ENCODE measurements at places on chromosomes 1 and 21.

GRCh38 chr1:92958203-92958970, 2.9 kb downstream of the DIPK1A start:
- no peak for DNase-seq

- DNase-seq = no peak
These were observed 175.4 kb downstream of the LRRC7 start for GRCh38 chr1:69743146-69743545.

DNA sequence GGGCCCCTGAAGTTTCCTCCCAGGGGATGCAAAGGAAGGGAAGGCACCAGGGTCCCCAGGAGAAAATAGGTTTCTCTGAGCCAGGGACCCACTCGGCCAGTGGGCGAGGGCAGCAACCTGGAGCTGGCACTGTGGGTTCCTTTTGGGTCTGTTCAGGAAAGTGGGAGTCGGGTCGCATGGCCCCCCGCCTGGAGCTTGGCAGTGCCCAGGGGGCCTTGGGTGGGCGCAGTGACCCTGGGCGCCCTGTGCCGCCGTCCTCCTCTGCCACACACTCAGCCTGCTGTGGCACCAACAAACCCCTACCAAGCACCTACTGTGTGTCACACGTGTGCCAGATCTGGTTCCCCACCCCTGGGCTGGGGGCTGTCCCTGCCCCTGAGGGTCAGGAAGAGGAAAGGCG, 89.5 kb upstream of the ARHGEF16 start:
- no peak for DNase-seq

GRCh38 chr1:33267468-33268205, 11.3 kb downstream of the ZNF362 start:
- DNase-seq = no peak

DNA sequence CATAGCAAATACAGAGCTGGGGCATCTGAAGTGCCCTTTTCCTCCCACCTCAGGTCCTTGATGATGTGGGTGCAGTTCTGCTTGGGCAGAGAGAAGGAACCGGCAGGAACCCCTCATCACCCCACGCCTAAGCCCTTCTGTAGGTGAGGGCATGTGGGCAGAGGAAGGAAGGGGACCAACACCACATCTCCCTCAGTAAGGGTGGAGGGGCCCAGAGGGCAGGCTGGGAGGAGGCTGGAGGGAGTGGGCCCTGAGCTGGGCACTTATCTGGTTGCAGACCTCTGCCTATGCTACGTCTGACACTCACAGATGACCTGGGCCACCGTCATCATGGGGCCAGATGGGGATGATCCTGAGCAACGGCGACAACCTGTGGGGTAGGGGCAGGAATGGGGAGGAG, 11.0 kb downstream of the ZNF687 start:
- no peak for DNase-seq

DNA sequence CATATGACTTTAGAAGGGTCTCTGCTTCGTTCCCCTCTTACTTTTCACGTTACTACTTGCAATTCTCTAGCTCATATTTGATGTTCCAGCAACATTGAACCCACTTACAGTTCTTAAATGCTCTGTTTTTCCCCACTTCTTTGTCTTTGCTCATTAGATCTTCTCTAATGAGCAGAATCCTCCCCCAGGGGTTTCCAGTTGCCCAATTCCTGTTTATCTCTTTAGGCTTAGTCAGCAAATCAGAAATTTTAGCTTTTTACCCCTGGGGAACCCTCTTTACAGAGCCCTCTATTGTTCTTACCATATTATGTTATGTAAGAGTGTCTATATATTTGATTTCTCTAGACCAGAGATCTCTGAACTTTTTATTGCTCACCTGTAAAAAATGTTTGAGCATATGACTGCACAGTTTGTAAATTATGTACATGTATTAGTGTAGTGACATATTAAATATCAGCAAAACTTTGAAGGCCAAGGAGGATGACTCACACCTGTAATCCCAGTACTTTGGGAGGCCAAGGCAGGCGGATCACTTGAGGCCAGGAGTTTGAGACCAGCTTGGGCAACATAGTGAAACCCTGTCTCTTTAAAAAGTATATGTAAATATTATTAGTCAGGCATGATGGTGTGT, 71.4 kb downstream of the FNBP1L start:
- DNase-seq = no peak

DNA sequence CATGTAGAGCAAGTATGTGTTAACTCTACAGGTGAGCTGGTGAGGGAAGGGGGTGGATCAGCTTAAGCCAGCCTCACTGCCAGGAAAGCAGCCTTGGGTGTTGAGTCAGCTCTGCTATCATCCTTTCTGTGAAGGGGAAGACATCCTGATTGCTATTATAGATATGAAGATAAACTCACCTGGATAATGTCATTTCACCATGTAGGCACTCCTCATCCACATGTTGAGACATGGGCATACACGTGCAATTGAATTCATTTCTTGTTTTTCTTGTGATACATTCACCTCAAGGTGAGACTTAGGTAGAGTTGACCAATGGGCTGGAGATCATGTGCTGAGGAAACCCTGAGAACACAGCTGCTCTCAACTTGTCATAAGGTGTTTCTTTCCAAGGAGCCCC, 136.9 kb downstream of the CACNA1E start:
- no peak for DNase-seq

DNA sequence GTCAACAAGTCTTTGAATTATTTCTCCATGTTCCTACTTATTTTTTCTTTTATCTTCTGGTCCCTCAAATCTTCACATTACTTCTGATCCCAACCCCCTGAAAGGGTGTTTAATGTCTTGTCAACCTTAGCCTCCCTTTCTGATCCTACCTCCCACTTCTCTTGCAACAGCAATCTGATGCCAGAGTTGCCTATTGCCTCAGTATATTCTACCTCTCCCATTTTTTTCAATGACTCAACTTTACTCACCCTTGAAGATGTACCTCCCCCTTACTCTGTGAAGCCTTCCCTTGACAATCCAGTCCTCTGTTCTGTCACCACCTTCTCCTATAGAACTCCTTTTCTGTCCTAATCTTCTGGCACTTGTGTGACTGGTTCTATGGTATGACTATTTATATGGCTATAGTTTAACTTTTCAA, 99.5 kb upstream of the CD55 start:
- DNase-seq = no peak

GRCh38 chr1:83827741-83828140, 171.2 kb downstream of the TTLL7 start:
- no peak for DNase-seq

DNA sequence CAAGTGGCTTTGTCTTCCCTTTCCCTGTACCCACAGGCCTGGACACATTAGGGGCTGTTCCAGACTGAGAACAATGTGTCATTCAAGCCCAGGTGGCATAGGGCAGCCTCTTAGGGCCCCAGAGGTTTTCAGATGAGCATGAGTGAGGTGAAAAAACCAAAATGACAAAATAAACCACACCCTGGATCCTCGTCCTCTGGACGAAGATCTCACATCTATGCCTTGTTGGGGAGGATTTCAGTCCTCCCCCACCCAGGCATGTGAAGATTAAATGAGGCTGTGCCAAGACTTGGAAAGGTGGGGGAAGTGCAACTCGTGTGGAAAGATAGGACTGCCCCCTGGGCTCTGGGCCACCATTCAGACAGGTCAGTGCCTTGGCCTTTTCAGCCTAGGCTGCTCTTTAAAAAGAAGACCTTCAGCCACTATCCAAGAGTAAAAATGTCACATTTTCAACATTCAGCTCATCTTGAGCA, 32.8 kb upstream of the IL19 start:
- DNase-seq = no peak

DNA sequence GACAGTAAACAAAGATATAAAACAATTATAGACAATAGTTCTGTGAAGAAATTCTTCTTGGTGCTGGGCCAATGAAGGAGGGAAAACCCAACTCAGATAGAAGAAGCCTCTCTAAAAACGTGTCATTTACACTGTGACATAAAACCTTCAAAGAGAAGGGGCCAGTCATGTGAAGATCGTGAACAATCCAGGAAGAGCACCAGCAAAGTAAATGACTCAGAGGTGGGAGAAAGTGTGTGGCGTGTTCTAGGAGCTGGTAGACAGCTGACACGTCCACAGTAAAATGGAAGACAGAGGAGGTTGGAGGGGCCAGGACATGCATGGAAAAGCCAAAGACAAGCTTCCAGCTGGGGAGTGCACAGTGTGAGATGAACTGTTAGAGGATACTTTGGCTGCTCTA, 143.6 kb downstream of the VAV3 start:
- DNase-seq = no peak

GRCh38 chr1:202958544-202959275, 598 bp upstream of the ADIPOR1 start:
- DNase-seq = no peak

DNA sequence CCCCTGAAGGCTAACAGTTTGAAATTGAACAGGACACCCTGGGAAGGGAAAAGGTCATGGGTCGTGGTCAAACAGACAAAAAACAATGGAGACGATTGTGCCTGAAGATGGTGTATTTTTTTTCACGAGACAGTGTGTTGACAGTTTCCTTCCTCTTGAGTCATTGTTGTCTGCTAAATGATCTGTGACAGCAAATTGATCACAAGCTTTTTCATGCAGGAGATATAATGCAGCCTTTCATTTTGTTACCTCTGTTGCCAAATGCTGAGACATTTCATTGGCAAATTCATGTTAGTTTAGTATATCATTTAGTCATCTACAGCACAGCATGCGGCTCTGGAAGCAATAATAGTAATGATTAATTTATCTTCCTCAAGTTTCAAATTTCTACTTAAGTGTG, 27.7 kb downstream of the UBE2U start:
- no peak for DNase-seq

- no peak for DNase-seq
These were observed 102.6 kb upstream of the RRP15 start for GRCh38 chr1:218182455-218182854.

GRCh38 chr1:161770250-161770649, 4.1 kb downstream of the ATF6 start:
- no peak for DNase-seq

- DNase-seq = no peak
These were observed 39.5 kb downstream of the CRB1 start for GRCh38 chr1:197307551-197307950.

- no peak for DNase-seq
These were observed 28.1 kb downstream of the KCTD3 start for GRCh38 chr1:215595231-215595630.

- DNase-seq = no peak
These were observed 3.2 kb upstream of the ATP1A2 start for GRCh38 chr1:160112357-160112756.

DNA sequence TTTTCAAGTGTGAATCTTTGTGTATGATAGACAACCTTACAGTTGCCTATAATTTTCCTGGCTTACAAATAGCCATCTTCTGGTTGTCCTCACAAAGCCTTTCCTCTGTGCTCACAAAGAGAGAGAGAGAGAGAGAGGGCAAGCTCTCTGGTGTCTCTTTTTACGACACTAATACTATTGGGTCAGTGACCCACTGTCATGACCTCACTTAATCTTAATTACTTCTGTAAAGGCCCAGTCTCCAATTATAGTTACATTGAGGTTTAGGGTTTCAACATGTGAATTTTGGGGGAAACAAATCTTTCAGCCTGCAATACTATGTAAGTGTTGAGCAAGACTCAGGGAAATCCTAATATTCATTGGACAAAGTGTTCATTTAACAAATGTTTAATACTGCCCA, 167.4 kb upstream of the COL11A1 start:
- no peak for DNase-seq

DNA sequence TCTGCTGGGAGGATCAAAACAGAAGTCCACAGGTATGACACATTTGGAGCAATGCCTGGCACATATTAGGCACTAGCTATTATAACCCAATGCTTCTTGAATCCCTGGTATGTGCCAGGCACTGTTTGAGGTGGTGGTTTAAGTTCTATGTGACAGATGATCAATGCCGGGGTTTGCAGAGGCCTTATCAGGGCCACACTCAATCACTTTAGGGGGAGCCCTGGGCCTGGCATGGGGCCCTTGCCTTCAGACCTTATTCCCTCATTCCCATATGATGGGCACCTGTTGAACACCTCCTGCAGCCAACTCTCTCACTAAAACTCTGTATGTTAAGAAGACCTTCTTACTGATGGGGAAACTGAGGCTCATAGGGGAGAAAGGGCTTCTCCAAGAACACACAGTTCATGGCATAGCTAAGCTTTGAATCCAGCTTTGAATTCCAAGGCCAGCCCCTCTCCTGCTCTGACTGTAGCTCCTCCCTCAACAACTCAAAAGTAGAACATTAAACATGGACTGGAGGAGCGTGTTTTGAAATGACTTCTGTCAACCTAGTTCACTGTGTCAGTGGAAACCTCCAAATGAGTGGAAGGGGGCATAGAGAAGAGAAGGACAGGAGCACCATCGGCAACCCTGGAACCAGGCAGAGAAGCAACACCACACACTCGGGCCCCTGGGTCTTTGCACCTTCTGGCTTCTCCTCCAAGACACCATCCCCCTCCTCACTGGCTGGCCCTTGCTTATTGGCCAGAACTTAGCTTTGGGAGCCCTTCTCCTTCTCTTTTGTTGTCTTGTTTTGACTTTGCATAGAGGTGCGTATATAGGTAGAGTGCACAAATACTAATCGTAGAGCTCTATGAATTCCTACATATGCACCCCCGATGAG, 6.6 kb upstream of the IFFO2 start:
- no peak for DNase-seq

DNA sequence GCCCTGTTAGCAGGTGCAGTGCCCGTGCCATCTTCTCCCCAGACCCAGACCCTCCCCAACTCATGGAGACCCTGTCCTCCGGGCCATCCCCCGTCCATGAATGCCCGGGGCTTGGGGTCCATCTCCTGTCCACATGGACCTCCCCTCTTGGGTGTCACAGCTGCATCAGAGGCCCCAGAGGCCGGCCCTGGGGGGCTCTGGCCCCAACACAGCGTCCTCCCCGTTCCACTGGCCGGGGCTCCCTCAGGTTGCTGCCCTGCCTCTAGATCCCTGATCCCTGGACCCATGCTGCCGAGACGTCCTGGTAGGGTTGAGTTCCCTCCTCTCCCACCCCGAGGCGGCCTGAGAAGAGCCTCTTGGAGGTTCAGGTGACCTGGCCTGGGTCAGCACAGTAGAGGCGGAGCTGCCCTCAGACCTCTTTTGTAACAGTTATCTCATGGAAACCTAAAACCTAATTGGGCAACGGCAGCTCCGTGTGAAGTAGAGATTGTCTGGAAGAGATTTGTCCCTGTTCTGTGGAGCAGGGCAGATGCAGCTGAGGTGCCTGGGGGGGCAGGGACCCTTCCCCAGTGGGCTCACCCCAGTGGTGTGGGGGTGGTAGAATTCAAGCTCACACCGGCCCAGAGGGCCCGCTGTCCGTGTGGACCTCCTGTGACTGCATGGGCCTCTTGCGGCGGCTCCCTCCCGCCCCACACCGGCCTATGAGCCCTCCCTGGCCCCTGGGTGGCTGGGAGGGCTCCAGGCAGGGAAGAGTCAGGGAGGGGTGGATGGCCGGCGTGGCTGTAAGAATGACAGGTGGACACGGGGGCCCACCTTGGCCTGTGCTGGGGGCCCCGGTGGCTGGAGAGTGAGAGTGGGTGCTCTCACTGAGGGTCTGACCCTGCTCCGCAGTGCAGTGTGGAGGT, 56.1 kb downstream of the SKI start:
- DNase-seq = no peak

- no peak for DNase-seq
These were observed 53.0 kb upstream of the LAPTM5 start for GRCh38 chr1:30810416-30811080.

- no peak for DNase-seq
These were observed 31.0 kb upstream of the IL19 start for GRCh38 chr1:206739411-206740076.

GRCh38 chr1:70707214-70707613, 296.1 kb downstream of the CTH start:
- no peak for DNase-seq

GRCh38 chr1:109295712-109296415, 10.9 kb downstream of the MYBPHL start:
- no peak for DNase-seq

Data from cortex of kidney (tissue), 1 donor.